ENCODE measurements at places on chromosomes 4 and X. TPM values are rescaled to one million over a fixed set of nuclear protein-coding genes. Genes with fewer than 3 reads are reported as not detected.
A peak's percentile ranks its signal among the peaks of the same experiment; 100 is the strongest.

GRCh38 chrX:75273483-75273882, 402 bp upstream of the UPRT start:
- DNase-seq, result no peak

DNA sequence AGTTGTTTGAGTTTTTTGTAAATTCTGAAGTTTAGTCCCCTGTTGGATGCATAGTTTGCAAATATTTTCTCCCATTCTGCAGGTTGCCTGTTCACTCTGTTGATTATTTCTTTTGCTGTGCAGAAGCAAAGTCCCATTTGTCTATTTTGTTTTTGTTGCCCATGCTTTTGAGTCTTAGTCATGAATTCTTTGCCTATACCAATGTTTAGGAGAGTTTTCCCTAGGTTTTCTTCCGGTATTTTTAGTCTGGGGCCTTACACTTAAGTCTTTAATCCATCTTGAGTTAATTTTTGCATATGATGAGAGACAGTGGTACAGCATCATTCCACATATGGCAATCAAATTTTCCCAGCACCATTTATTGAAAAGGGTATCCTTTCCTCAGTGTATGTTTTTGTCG, 405.8 kb upstream of the RPS6KA3 start:
- DNase-seq, result no peak

- DNase-seq, result no peak
Observed at GRCh38 chrX:46255046-46255445, 290.2 kb downstream of the ZNF674 start.

DNA sequence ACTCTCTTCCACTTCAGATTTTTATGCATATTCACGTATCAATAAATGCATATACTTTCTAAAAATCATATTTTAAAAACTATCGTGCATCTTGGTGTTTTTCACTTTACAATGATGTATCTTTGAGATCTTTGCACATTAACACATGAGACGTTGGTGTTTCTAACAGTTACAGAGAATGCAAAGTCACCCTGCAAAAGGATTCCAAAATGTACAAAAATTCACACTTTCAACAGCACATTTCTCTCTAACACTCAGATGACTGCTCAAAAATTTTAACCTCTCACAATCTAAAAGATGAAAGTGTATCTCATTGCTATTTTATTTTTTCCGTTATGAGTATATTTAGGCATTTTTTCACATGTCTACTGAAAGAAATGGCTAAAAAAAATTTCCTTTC, 38.9 kb downstream of the ELOVL6 start:
- DNase-seq, result no peak

GRCh38 chr4:2624782-2625530, 88.5 kb downstream of the FAM193A start:
- no peak for DNase-seq

- DNase-seq, result peak; percentile 9
Observed at GRCh38 chrX:34300871-34301270, 168.8 kb upstream of the FAM47A start.

GRCh38 chr4:65651751-65652150, 18.5 kb downstream of the EPHA5 start:
- no peak for DNase-seq

- DNase-seq, result no peak
Observed at GRCh38 chr4:88690355-88690754, 7.3 kb downstream of the NAP1L5 start.

DNA sequence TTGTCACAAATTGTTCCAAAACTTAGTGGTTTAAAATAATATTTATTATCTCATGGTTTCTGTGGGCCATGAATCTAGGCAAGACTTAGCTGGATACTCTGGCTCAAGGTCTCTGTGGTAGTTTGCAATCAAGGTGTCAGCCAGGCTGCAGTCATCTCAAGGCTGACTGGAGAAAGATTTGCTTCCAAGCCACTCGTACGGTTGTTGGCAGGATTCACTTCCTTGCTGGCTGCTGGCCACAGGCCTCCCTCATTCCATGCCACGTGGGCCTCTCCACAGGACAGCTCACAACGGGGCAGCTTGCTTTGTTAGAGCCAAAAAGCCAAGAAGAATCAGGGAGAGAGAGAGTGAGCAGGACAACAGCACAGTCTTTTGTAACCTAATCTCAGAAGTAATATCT, 101.4 kb downstream of the WWC2 start:
- no peak for DNase-seq

DNA sequence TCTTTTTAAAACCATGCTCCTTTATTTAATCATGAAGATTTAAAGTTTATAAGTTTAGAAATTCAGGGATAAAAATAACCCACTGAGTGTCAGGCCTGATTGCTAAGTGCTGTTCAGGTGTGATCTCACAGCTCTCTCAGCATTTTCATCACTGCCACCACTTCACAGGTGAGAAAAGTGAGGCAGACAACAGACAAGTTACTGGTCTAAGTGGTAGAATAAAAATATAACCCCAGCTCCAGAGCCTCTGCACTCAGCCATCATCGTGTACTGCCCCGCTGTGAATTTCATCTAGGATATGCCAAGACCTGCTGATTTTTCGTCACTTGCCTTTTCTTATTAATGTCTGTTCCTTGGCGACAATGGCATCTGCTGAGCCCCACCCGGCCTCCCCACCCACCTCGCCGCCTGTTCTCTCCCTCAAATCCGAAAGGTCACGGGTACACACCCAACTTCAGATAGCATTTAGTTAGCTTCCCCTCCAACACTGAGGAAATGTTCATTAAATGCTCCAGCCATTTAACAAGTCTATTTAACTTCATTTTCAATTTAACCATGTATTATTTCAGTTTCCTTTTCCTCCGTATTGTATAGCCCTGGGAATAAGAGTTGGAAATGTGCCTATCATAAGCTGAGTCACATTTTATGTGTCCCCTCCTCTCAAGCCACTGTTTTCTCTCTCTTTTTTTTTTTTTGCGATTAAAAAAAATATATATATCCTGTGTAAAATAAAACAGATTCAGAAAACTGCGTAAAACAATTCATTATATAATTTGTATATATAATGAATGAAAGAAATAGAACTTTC, 236.5 kb downstream of the CBR4 start:
- no peak for DNase-seq

DNA sequence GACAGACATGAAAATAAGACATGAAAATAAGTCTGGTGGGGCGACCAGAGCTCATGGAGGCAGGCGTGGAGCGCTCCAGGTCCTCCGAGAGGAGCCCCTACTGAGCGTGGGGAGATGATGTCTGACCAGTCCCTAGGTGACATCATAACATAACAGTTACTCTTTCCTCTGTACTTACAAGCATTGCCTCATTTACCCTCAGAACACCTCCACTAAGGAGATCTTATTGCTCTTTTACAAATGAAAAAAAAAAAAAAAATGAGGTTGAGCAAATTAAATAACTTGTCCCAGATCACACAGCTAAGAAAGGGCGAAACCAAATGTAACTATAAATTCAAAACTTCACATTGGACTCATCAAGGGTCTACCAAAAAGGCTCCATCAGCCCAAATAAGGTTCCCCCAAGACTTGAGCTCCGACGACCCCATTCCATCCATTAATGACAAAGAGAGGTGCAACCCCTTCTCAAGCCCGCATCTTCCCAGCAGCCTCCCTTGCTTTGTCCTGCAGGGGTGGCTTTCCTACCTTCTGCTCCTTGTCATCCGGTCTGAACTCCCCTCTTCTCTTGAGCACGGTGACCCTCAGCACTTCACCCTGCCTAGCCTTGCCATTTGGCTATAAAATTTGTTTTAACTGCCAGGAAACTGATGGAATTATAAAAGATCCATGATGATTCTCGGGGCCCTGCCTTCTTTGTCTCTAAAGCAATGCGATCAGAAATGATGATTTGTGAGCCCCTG, 246.7 kb downstream of the DHX15 start:
- no peak for DNase-seq

Gene AMTN
- not detected for total RNA-seq

Gene LAP3
- 27.6 TPM for total RNA-seq

Gene BEND4
- 0.23 TPM for total RNA-seq

Gene SMIM10L2A
- total RNA-seq, result 3.1 TPM
